ENCODE measurements at places on chromosomes 7 and 10.

DNA sequence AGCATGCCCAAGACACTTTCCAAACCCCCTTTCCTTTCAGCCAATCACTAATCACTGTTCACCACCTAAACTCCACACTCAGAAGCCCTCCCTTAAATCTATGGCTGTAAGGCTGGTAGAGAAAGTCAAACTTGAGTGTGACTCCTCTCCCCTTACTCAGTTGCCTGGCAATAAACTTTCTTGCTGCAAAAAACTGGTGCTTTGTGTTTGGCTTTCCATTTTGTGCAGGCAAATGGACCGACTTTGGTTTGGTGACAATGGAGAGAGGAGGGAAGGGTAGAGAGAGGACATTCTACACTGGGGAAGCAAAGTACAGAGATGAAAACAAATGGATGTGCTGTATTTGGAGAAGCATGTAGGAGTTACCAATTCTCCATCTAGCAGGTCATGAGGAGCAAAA, 84.9 kb downstream of the SLC25A13 start:
- DNase-seq = no peak

DNA sequence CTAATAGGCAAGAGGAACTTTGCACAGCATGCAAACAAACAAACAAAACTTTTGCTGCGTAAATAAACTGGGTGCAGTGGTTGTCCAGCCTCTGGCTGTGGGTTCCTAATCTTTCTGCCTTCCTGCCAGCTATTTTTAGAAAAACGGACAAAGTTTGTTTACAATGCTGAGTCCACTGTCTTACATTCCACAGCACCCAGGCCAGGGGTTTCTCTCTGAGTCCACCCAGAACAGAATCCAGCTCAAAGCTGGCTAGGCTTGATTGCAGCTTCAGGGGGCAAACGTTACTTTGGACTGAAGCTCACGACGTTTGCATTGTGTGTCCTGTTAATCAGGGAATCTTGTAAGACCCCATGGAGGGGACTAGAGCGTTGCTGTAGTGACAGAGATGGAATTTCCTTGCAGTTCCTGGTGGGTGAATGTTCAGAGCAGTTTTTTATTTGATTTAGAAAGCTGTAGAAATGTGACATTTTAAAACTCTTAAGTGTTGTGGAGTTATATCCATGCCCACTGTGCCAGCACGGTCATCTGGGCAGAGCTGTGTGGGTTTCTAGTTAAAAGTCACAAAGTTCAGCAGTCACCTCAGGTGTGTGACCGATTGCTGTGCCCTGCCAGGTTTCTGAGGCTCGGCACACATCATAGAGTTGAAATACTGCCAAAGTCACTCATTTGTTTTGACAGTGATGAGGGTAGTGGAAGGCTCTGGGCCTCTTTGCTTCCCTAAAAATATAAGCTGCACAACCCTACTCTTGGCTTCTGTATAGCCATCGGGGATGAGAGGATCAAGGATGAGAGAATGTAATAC, 247.0 kb downstream of the STK31 start:
- peak; percentile 70 for DNase-seq

- DNase-seq = no peak
Observed at GRCh38 chr7:143042790-143043271, 9.3 kb upstream of the OR6V1 start.

DNA sequence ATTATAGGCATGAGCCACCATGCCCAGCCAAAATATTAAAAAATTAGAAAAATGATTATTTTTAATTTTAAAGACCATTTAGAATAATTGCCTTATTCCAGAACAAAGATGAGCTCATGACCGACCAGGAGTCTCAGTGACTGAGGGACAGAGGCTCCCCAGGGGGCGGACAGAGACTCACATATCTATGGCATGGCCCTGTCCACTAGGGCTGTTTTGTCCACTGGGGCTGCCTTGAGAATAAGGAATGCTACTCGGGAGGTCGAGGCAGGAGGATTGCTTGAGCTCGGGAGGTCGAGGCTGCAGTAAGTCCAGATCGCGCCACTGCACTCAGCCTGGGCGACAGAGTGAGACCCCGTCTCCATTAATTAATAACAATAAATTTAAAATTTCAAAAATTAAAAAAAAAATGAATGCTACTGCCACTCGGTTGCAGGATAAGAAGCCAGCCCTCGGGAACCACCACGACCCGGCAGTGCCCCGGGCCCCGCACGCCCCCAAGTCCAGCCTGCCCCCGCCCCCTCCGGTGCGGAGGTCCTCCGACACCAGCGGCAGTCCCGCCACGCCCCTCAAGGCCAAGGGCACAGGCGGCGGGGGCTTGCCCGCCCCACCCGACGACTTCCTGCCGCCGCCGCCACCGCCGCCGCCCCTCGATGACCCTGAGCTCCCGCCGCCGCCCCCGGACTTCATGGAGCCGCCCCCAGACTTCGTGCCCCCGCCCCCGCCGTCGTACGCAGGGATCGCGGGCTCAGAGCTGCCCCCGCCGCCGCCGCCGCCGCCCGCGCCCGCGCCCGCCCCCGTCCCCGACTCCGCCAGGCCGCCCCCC, 128.6 kb downstream of the APBB1IP start:
- DNase-seq = no peak

GRCh38 chr7:116810267-116811116, 51.9 kb upstream of the CAPZA2 start:
- DNase-seq = peak; percentile 73

DNA sequence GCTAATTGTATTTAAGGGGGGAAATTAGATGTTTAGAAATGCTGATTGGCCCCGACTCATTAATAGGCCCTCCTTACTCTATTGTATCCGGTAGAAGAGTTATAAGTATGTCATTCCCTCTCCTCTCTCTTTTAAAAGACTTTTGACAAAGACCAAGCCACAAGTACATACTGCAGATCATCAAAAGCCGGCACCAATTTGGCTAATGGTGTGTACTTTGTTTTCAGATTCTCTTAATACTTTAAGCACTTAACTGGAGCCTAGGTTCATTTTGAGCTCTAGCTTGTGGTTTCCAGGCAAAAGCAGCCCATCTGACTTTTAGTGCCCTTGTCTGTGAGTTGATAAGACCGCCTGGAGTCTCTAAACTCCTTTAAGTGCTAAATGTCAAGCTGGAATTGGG, 210.0 kb upstream of the LYZL1 start:
- no peak for DNase-seq

- DNase-seq = no peak
Observed at GRCh38 chr7:21429021-21429420, 1.1 kb downstream of the SP4 start.

GRCh38 chr7:46424934-46425333, 503.9 kb upstream of the IGFBP3 start:
- peak; percentile 38 for DNase-seq

DNA sequence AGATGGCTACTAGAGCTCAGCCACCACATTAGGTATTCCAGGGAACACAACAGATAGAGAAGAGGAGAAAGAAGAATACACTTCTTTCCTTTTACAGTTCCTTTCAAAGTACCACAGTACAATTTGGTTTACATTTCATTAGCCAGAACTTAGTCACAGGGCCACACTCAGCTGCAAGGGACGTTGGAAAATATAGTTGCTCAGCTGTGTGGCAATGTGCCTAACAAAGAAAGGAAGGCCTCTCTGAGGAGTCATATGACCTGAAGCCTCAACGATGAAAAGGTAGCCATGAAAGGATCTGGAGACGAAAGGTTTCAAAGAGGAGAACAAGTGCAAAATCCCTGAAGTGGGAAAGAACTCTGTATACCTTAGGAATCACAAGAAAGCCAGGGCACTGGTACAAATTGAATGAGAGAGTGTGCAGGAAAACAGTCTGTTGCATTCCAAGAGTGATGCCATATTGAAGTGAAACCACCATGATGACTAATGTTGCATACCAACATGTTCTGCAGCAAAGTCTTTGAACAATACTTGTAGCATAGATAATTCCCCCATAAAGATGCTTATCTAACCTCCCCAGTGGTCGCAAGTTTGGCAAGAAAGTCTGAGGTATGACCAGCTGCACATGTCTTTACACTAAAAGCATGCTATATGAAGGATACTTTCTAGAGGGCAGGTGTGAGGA, 278.9 kb downstream of the HPSE2 start:
- peak; percentile 76 for DNase-seq

DNA sequence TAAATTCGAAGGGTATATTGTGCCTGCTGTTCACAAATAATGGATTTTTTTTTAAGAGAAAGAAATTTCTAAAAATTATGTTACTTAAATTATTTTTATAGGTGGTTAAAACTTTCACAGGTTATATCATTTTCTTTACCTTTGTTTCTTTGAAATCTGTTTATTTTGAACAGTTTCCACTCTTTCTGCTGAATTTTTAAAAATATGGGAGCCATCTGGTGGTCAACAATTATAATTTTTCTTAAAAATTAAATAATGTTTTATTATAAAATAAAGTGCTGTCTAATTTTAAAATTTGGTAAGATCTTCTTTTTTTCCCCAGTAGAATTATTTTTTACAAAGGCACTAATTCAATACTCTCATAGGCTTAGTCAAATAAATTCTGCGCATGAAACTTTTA, 263.9 kb downstream of the ETV1 start:
- DNase-seq = no peak

DNA sequence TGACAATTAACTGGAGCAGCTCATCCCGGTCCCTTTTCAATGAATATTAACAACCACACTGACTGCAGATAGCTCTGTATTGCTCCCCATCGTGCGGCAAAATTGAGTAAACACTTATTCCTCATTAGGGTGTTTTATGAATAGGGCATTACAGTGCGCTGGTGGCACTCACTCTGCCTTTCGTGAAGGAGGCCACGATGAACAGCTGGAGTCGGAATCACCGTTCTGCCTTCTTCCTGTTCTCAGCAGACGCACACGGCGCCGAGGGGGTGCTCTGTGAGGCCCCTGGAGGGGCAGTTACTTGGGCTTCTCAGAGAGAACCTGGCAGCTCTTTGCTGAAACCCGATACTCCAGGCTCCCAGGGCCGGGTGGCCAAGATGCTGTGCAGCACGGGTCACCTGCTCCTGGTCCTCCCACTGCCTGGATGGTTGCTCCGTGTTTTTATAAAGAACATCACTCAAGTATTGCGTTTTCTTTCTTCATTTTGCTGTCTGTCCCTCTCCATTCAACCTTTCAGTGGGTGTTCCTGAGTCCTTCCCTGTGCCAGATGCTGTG, 241.9 kb downstream of the GLRX3 start:
- DNase-seq = no peak
